Activated CD4-positive, alpha-beta memory T cell treated with anti-CD3 and anti-CD28 coated beads, Interleukin-2, amount 10 ng/mL, durations not matched to agents 7 days and 5 days (primary cell): ENCODE measurements at places on chromosomes 16 and 17.

DNA sequence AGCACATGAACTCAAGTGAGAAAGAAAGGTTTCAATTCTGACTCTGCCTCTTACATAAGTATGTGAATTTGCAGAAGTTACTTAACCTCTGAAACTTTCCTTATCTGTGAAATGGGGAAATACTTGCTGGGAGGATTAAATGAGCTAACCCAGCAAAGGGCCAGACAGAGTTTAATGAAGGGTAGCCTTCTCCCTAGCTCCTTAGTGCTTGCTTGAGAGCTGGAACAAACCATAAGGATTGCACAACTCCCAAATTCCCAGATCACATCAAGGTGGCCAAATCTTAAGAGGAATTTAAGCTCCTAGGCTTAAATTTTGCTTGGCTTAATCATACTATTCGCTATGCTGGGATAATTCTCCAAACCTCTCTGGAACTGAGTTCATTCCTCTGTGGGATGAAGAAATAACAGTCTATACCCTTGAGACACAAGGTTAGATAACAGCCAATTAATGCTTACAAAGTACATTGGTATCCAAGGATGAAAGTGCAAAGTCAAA lies 11.8 kb upstream of the WSB1 start:
- DNase-seq: no peak

- DNase-seq: no peak
These were observed 209.4 kb upstream of the FOXF1 start for GRCh38 chr16:86300746-86301481.

- DNase-seq: no peak
These were observed 7.1 kb upstream of the LGALS3BP start for GRCh38 chr17:78986649-78987328.

DNA sequence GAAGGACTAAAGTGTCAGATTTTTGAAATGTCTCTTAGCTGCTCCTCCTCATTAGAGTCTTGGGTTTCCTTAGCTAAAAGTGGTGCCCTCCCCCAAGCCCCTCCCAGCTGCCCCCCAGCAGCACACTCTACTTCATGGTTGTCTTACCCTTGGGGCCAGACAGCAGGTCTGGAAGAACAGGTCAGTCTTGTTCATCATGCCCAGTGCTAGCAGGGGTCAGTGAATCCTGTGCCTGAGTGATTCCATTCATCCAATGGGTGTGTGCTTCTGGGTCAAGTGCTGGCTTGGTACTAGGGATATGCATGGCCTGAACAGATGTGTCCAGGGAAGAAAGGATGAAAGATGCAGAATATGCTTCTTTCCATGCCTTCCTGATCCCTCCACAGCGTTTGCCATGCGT lies 93.2 kb downstream of the GNAO1 start:
- no peak for DNase-seq

DNA sequence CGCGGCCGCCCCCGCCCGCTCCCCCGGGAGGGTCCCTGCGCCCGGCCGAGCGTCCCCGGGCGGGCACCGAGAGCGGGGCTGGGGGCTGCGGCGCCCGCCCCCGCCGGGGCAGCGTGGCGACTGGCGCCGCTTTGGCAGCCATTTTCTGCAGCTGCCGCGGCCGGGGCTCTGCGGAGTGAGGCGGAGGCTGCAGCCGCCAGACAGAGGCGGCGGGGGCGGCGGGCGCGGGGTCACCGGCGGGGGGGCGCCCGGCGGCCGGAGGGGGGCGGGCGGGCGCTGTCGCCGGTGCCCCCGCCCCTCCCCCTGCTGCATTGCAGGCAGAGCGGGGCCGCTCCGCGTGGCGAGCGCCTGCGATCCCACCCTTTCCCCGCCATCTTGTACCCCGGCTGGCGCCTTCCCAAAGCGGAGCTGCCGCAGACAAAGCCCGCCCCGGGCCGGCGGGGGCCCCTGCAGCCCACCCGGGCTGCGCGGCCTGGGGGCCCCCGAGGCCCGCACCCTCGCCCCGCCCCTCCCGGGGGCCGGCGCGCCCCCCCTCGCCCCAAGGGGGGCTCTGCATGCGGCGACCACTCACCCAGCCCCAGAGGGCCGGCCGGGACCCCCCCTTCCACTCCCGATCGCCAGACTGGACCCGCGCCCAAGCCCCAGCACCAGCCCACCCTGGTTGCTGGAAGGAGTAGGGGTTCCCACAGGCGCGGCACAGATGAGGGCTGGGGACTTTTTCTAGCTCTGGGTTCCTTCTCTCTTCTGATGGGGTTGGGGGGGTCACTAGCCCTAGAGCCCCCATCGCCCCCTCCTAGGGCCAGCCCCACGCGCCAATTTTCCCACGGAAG lies 16.6 kb upstream of the CBX8 start:
- DNase-seq: no peak

DNA sequence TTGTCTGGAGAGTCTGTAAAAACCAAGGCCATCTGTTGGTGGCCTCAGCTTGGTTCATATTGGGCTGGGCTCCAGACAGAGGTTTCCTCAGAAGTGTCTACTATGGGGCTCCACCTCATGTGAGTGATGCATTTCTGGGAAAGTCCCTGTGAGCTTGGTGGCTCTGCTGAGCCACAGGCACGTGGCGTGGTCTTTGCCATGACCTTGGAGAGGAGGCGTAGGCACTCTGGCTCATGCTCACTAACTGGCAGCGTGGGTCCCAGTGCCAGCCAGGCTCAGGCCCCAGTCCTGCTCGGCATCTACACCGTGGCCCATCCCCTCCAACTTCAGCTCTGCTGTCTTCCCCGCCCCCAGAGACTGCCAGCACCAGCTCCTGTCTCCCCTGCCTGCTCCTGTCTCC lies 10.7 kb upstream of the SMTNL2 start:
- DNase-seq: peak; percentile 58

GRCh38 chr17:41705271-41705991 lies 6.7 kb upstream of the GAST start:
- no peak for DNase-seq

DNA sequence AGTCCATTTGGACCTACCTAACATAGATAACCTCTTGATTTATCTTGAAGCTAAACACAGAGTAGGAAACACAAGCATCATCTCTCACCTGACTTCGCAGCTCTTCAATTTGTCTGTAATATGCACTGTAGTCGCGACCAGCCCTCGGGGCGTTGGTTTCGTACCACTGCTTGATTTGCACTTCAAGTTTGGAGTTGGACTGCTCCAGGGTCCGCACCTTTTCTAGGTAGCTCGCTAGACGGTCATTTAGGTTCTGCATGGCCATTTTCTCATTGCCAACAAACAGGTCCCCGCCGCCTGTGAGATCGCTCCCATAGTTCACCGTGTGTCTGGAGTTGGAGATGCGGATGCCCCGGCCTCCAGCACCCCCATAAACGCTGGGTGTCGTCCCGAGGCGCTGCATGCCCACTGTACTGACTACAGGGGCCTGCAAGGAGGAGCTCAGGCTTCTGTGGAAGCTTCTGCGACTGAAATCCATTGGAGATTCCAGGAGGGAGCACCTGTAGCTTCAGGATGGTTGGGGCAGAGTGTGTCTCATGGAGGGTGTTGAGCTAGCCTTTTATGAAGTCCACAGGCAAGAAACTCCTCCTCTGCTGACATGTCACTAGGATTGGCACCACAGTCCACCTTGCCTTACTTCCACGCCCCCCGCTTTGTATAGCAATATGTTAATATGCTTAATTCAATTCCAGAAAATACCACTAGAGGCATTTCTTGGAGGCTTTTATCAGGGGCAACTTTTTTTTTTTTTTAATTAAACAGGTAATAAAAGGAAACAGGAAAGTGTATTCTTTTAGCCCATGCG lies at the start of gene KRT20:
KRT20 (minus strand) TSS at position 535 of the 805 bp plus-strand sequence; CDS start at position 478, 57 bp downstream.
- no peak for DNase-seq

DNA sequence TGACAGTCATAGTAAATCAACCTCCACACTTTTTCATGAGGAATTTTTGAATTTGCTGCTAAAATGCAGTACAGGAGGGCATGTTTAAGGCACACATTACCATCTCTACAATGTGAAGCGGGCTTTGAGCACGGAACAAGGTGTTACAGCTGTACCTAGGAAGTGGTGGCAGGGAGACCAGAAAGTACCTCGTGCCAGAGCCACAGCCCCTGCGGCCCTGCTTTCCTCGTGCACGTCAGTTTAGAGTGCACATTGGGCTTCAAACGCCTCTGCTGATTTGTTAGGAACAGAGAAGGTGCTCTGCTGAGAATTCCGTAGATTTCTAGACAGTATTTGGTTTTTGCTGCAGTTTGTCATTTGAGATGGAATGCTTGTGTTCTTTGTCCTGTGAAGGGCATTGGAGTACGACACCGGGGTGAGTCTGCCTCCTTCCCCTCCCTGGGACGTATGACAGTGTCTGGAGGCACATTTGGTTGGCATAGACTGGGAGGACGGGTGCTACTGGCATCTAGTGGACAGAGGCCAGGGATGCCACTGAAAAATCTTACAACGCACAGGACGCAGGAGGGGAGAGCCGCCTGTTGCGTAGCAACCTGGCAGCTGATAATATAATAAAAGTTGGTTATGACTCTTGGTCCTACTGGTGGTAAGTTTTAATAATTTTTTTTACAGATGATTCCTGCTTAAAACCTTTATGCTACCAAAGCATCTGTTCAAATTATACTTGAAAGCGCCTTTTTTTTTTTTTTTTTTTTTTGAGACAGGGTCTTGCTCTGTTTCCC lies 9.1 kb downstream of the FOXK2 start:
- no peak for DNase-seq

- DNase-seq: no peak
These were observed 13.8 kb upstream of the KCNJ18 start for GRCh38 chr17:21678393-21679081.

DNA sequence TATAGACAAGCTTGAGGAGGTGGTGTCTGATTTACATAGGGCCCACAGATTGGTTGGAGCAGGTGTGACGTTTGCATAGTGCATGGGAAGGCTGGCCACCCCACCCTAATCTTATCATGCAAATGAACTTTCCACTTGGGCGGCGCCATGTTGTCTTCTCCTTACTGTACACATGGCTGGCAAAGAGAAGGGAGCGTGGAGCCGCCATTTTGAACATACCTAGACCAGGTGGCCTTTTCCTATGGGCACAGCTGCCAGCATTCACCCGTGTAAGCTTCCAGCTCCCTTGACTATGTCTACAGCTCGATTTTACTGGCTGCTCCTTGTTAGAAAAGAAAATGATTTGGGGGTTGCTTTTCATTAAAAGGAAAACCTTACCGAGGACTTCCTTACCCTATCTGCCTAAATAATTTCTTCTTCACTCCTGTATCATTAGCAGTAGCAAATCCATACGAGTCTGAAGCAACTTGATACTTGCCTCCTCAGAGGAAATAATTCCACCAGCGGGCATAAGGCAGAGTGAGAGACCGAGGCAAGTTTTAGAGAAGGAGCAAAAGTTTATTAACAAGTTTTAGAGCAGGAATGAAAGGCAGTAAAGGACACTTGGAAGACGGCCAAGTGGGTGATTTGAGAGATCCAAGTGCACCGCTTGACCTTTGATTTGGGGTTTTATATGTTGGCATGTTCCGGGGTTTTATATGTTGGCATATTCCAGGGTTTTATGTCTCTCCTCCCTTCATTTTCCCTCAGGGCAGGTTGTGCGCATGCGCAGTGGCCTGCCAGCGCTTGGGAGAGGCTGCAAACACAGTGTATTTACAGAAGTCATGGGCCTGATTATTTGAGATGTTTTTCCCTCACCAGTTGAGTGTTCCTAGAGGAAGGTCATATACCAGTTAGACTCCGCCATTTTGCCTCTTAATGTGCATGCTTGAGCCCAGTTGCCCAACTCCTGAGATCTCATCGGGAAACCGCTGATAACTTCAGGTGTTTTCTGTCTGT lies 65.7 kb downstream of the MARF1 start:
- DNase-seq: no peak

GRCh38 chr16:78386557-78387324 lies 287.3 kb downstream of the WWOX start:
- no peak for DNase-seq

DNA sequence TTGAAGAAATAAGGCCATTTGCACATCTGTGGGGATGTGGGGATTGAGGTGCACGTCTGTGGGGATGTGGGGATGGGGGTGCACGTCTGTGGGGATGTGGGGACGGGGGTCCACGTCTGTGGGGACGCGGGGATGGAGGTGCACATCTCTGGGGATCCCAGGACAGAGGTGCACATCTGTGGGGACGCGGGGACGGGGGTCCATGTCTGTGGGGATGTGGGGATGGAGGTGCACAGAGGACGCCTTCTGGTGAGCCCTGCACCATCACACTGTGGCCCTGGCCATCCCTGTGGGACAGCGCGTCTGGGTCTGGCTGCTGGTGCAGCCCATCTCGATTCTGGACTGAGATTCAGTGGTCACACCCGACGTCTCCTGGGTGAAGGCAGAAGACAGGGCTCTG lies 161.4 kb downstream of the LAT start:
- no peak for DNase-seq

DNA sequence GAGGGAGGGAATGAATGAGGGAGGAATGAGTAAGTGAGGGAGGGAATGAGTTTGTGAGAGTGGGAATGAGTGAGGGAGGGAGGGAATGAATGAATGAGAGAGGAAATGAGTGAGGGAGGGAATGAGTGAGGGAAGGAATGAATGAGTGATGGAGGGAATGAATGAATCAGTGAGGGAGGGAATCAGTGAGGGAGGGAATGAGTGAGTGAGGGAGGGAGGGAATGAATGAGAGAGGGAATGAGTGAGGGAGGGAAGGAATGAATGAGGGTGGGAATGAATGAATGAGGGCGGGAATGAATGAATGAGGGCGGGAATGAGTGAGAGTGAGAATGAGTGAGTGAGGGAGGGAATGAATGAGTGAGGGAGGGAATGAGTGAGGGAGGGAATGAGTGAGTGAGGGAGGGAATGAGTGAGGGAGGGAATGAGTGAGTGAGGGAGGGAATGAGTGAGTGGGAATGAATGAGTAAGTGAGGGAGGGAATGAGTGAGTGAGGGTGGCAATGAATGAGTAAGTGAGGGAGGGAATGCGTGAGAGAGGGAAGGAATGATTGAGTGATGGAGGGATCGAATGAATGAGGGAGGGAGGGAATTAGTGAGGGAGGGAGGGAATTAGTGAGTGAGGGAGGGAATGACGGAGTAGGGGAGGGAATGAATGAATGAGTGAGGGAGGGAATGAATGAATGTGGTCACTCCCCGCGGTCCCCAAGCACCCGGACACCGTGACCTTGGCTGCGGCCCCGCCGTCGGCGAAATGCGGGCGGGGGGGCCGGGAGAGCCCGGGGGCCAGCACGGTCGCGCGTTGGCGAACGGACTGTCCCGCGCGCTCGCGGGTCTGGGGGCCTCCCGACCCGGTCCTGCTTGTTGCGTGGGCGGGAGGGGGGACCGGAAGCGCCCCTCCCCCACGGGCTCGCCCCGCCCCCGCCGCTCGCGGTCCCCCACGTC lies 1.1 kb upstream of the UBE2I start:
- DNase-seq: no peak

DNA sequence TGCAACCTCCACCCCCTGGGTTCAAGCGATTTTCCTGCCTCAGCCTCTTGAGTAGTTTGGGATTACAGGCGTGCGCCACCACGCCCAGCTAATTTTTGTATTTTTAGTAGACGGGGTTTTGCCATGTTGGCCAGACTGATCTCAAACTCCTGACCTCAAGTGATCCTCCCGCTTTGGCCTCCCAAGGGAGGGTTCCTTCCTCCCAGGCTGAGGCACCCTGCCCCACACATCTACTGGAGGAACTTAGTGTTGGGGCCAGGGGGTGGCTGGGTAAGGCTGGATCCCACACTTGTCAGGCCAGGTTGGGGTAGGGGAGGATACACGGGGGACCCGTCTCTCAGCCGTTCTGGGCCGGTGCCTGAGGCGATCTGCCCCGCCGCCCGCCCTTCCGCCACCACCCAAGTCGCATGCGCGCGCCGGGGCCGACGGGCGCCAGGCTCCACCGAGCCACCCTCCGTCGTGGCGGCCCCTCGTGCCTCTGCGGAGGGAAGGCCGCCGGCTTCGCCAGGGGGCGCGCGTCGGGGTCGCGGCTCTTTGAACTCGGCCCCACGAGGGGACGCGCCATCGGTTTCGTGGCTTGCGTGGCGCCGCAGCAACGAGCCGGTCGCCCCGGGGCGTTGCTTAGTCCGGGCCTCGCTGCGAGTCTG lies 15.9 kb downstream of the GRB7 start:
- DNase-seq: peak; percentile 62

- no peak for DNase-seq
These were observed 268.3 kb downstream of the CDH11 start for GRCh38 chr16:64853551-64853950.
